ENCODE measurements at places on chromosomes 3 and 15.

DNA sequence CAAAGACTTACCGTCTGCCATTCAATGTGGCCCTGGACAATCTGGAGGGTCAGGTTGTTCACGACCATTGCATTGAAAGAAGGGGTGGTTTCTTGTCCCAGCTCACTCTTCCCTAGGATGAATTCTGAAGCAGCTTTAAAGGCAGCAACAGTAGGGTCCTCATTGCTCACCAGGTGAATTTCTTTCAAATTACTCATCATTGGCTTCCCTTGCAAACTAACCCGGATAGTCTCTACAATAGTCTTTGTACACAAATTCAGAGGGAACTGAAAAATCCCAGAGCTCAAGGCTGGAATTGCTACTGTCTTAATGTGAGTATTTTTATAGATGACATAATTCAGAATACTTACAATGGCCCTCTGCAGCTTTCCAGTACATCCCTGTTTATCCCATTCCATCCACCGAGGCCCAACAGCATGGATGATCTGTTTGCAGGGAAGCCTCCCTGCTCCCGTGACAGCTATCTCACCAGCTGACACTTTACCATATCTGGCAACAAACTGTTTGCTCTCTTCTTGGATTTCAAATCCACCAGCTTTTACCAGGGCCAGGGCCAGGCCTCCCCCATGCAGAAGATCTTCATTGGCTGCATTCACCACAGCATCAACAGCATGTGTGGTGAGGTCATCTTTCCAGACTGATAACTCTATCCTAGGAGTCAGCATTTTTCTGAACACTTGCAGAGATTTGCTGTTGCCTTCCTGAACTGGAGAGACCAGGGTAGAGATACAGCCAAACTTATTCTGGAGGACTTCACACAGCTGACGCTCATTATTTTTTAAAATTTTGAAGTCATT is 8.6 kb downstream of the PARP9 start:
- DNase-seq, result no peak

DNA sequence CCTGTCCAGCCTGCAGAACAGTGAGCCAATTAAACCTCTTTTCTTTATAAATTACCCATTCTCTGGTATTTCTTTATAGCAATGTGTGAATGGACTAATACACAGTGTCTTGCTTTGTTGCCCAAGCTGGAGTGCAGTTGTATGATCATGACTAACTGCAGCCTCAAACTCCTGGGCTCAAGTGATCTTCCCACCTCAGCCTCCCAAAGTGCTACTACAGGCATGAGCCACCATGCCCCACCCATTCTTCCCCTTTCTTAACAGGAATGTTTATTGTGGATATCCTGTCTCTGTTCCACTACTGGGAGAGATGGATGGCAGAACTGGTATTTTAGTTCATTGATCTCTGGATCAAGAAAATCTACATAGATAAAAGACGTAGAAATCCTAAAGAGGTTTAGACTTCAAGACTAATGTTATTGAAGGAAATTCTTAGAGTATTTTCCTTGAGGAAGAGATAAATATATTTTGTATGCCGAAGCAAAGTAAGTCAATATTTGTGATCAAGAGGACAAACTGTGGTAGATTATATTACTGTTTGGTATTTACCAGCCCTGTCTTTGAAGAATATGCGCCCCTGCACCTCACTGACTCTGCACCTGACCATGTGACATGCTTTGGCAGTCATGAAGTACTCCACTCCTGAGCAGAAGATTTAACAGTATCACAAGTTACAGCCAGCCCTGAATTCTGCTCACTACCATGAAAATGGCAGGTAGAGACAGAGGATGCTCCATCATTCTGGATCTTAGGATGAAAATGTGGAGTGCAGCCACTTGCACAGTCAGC is 42.9 kb downstream of the UACA start:
- no peak for DNase-seq

GRCh38 chr15:73784291-73784690 is 31.1 kb upstream of the INSYN1 start:
- DNase-seq, result no peak

DNA sequence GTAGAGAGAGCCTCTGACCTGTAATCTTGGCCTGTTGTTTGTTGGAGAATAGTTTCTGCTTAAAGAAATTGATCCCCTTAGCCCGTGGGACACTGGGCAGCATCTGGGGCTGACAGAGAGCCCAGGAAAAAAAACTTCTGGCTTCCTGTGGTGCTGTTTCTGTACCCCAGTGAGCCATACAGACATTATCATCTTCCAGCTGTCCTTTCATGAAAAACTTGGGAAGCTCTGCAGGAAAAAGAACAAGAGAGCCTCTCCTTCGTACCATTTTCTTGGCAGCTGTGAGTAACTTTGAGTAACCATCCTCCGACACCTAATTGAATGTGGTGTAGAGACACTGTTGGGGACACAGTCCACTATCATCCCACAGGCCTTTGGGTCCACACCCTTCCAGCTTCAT is 333.0 kb downstream of the SHQ1 start:
- no peak for DNase-seq

GRCh38 chr15:90818251-90819210 is 49.9 kb upstream of the FURIN start:
- DNase-seq, result peak; percentile 90

- DNase-seq, result no peak
Measured at GRCh38 chr3:189756582-189757078, 125.4 kb downstream of the TP63 start.

DNA sequence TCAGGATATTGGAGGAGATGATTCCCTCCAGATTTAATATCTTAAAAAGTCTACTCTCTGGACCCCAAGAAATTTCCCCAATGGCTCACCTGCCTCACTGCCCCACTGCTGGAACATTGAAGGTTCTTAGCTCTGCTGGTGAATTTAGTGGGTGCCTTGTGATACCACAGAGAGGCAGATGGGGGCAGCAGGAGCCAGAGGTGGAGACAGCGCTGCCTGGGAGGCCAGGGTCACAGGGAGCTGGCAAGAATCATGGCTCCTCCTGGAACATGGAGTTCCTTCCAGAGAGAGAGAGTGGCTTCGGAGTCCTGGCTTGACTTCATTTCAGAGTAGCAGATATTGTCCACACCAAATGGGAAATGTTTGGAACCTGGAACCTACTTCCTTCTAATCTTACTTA is 263.5 kb upstream of the CFAP20DC start:
- peak; percentile 12 for DNase-seq

DNA sequence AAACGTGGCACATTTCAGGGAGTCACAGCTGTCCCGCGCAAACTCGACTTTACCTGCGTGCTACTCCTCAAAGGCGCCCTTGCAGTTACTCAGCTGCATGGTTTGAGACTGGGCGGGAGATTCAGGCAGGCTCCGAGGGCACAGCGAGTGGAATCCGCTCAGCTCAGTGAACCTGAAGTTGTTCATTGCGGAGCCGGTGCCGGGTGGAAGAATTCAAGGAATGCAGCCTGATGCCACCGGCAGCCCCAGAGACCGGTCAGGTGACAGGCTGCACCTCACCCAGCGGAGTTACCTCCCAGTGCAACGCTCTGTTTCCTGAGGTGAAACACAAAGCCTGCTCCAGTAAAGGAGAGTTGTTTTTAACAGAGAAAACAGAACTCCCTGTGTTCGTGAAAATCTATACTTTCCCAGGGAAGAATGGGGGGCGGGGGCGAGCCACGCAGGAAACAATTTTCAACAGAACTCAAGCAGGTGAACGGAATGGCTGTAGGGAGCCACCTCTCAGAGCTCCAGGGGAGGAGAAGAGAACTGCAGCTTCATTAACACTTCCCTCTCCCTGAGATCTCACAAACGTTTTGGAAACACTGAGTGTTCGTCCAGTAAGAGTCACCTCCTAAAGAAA is 3.8 kb downstream of the VEPH1 start:
- DNase-seq, result no peak
